Neural crest cell (in vitro differentiated cells): ENCODE measurements at places on chromosomes 5 and 9. TPM values are rescaled to one million over a fixed set of nuclear protein-coding genes. Genes with fewer than 3 reads are reported as not detected.

The IFNA13 gene
- not detected in 2 replicates for total RNA-seq

DNA sequence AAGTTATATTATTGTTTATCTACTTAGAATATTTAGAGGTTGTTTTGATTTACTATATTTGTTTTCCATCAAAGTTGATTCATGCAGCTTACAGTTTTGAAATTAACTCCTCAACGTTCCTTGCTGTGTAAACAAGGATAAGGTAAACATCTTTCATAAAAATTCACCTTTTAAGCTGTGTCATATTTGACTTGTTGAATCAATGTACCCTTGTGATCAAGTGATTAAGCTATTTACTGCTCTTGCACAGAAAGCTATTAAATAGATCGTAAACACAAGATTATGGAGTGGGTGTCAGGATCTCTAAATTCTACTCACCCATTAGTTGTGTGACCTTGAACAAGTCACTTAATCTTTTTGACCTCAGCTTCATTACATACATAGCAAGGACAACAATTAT, 2054.0 kb upstream of the NUDT12 start:
- no peaks in the 10 kb centered on the region for H3K4me1 ChIP-seq
- H3K27ac ChIP-seq: no peak overlapping the region

- DNase-seq: no peak
- H3K4me3 ChIP-seq: no peak overlapping the region
- no peaks in the 10 kb centered on the region for H3K27me3 ChIP-seq
- H3K36me3 ChIP-seq: peaks cover 46% of the 10 kb centered on the region
Observed at GRCh38 chr9:81598811-81599210, 90.5 kb downstream of the TLE1 start.

GRCh38 chr9:32867026-32867425, 83.7 kb downstream of the TMEM215 start:
- H3K4me1 ChIP-seq: peaks cover 17% of the 10 kb centered on the region
- no peak for DNase-seq
- no peak overlapping the region for H3K4me3 ChIP-seq

- no peak for DNase-seq
- no peaks in the 10 kb centered on the region for H3K27me3 ChIP-seq
- H3K4me3 ChIP-seq: no peak overlapping the region
- H3K4me1 ChIP-seq: peaks cover under 1% of the 10 kb centered on the region
- peaks cover 39% of the 10 kb centered on the region for H3K36me3 ChIP-seq
- H3K27ac ChIP-seq: no peak overlapping the region
Observed at GRCh38 chr5:43078956-43079355, 38.8 kb upstream of the ANXA2R start.
